Right ventricle myocardium superior (tissue), 1 donor: ENCODE measurements at places on chromosomes 1 and 21. TPM values are rescaled to one million over a fixed set of nuclear protein-coding genes. Genes with fewer than 3 reads are reported as not detected.

DNA sequence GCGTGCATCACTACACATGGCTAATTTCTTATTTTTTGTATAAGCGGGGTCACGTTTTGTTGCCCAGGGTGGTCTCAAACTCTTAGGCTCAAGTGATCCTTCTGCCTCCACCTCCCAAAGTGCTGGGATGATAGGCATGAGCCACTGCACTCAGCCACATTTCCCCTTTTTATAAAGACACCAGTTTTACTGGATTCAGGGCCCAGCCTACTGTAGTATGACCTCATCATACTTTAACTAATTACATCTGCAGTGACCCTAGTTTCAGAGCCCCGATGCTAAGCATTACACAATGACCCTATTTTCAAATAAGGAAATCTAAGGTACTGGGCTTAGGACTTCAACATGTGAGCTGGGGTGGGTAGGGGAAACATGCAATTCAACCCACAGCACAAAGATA, 31.8 kb upstream of the ENAH start:
- no peak for DNase-seq

DNA sequence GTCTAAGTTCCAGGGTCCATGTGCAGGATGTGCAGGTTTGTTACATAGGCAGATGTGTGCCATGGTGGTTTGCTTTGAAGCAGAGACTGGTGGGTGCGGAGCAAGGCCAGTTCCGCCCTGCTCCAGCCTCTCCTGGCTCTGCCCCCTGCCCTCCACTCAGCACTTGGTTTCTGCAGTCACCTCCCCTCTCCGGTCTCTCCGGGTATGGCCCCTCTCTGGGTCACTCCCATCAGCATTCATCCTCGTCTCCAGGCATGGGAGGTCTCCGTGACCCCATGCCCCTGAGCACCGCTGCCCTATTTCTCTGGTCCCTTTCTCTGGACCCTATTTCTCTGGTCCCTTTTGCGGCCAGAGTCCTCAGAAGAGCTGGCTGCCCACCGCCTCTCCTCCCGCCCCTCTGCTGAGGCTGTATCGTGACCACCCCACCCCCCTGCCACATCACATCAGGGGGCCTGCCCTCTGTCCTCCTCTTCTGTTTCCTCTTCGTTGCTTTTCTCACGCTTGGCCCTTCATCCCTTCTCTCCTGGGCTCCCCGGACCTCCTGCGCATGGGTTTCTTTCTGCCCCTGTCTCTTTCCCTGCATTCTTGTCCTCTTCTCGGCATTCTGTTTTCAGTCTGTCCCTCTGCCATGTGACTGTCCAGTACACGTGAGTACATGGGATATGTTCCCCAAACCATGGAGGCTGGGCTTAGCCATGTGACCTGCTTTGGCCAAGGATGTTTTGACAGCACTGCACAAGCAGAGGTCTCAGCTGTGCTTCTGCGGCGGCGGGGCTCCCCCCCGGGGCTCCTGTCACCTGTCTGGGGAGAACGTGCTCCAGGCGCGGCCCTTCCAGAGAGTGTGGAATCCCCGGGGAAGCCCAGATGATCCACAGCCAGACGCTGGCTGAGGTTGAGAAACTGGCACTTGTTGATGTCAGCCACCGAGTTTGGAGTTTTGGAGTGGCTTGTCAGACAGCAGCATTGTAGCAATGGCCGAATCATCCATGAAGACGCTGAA, 54.4 kb upstream of the C1orf174 start:
- no peak for DNase-seq

DNA sequence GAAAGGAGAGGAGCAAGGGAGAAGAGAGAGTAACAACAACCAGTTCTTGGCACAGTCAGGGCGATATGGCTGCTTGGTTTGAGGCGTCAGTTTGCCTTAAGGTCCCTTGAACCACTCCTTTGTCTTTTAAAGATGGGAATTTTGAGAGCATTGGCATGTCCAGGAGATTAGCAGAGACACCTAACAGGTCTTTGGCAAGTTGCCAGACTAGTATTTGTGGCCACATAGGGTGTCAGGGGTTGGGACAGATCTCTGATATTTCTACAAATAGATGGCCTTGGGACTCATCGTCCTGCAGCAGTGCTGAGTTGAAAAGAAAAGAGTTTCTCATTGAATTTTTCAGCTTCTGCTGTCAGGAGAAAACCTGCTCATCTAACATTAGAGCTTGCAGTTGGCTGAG, 55.3 kb upstream of the KCND3 start:
- no peak for DNase-seq

GRCh38 chr1:78113156-78113916, 67.6 kb downstream of the GIPC2 start:
- DNase-seq = no peak

DNA sequence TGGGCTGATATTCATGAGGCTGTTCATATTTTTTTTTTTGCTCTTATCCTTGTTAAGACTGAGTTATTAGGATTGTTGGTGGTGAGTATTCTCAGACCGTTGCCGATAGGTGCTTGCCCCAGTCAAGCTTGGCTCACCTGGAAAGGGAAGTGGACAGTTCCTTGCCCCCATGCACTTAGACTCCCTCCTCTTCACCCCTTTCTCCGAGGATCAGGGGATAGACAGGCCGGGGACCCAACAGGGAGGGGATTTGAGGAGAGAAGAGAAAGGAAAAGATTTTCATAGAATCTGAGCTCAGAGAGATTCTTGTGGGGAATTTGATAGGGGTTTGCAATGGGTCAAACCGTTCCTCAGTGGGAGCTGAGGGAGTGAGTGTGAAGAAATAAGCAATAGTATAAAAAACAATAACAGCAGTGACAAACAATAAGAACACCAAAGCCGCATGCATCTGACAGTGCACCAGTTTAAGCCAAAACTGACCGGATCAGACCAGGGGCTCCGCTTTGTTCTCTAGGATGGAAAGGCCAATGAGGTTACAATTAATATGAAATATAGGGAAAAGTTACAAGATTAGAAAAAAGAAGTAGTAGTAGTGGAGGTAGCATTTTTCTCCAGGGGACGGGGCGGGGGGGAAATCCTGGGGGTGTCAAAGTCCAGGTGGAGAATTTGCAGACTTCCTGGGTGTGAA, 8.9 kb downstream of the PAX7 start:
- no peak for DNase-seq

DNA sequence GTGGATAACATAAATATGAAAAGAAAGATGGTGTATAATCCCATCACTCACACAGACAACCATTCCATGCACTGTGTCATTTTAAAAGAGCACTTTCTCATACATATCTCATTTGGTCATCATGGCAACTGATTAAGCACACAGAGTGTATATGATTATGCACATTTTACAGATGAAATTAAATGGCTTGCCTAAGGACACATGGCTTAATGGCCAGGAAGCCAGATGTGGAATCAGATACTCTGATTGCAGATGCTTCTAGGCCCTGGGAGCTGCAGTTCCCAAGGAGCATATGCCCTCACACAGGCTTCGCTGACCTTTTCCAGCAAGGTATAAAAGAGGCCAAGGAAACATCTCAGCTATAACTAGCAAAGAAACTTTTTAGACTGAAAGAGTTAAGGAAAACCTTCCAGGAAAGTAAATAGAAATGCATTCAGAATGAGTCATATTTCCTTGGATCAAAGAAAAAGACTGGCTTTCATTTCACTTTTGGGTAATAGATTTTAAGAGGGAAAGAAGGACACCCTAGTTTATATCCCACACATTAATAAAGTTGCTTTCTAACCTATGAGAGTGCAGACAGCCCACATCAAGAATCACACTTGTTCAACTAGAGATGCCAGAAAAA, 19.6 kb upstream of the FAM89A start:
- DNase-seq = no peak

GRCh38 chr21:26758083-26758880, 86.9 kb downstream of the ADAMTS1 start:
- no peak for DNase-seq

GRCh38 chr21:37164742-37165141, 91.7 kb downstream of the TTC3 start:
- DNase-seq = no peak

DNA sequence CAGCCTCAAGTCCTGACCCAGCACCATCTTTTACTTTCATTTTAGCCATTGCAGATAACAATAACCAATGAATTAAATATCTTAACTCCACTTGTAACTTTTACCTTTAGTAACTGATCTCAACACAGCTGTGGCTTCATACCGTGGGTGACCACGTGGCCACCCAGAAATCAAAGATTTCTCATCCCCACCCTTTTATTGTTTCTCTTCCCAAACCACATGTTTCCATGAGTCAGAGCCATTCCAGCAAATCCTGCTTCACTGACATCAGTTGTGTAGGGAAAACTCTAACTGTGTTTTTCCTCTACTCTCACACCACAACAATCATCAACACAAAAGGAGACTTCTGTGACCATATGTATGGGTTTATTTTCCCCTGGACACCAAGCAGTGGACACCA, 25.1 kb upstream of the BRDT start:
- no peak for DNase-seq

- DNase-seq = no peak
These were observed 68.2 kb downstream of the ZFYVE9 start for GRCh38 chr1:52210044-52210443.

DNA sequence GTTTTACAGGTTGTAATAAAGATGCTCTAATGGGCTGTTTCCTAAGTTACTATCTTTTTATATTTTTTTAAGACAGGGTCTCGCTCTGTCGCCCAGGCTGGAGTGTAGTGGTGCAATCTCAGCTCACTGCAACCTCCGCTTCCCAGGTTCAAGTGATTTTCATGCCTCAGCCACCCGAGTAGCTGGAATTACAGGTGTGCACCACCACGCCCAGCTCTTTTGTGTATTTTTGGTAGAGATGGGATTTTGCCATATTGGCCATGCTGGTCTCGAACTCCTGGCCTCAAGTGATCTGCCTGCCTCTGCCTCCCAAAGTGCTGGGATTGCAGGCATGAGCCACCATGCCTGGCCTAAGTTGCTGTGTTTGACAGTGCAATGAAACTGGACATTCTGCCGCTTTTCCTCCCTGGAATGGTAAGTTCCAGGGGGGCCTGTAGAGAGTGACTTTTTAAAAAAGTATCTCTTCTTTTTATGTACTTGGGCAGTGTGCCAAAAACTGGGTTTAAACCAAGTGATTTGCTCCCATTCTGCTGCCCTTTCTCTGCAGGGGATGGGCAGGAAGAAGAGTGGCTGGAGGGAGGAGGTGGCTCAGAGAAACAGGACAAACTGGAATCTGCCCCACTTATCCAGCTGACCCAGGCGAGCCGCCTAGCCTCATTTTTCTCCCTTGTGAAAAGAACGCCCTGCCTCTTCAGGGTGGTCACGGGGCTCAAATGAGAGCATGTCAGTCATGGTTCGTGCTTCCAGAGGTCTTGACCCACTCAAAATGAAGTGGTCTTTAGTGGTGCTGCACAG, 2.3 kb downstream of the SLC37A1 start:
- no peak for DNase-seq

GRCh38 chr1:228985661-228986060, 250.4 kb downstream of the RHOU start:
- no peak for DNase-seq

DNA sequence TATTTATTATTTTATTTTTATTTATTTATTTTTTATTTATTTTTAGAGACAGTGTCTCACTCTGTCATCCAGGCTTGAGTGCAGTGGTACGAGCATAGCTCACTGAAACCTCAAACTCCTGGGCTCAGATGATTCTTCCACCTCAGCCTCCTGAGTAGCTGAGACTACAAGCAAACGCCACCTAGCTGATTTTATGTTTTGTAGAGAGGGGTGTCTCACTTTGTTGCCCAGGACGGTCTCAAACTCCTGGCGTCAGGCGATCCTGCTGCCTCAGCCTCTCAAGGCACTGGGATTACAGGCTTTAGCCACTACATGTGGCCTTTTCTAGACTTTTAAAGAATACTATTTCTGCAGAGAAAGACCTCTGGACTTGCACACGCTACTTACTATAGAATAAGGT, 61.3 kb upstream of the C1orf53 start:
- no peak for DNase-seq

GRCh38 chr1:245179706-245180105, 24.9 kb downstream of the KIF26B start:
- no peak for DNase-seq

DNA sequence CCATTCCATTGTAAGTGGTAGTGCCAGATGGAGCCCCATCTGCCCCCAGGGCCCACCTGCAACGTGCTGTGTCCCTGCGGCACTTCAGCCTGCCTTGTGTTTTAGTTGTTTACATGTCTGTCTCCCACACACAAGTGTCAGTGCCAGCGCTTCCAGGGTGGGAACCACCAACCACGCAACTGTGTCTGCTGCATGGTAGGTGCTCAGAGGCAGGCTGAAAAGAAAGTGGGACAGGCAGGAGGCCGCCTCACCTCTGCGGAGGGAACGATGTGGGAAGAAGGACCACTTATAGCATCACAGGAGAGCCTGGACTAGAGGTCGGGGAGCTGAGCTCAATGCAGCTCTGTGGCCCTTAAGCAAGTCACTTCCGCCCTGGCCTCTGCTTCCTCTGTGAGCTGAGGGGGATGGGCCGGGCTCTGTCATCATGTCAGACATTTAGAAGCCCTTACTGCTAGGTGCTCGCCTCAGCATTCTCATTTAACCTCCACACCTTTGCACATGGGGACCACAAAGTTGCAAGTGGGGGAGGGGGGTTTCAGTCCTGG, 17.9 kb downstream of the SLC9A1 start:
- peak; percentile 88 for DNase-seq

DNA sequence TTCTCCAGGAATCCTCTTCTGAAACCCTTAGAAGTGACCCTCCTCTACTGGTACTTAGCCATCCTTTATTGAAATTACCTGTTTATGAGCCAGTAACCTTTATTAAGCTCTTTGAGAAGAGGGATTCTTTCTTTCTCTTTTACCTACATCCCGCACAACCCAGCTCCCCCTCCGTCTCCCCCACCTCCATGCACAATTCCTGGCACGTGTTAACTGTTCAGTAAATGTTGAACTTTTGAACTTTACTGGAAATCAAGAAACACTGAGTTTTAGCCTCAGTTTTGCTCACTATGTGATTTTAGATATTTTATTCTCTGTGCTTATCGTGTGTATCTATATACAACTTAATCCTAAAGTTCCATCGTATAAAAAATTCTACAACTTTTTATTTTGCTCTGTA, 1.8 kb downstream of the TMED5 start:
- no peak for DNase-seq

GRCh38 chr1:241721011-241721410, 68.9 kb downstream of the WDR64 start:
- DNase-seq = no peak

GRCh38 chr1:56712150-56712549, 67.0 kb downstream of the PRKAA2 start:
- no peak for DNase-seq

- DNase-seq = no peak
These were observed 40.0 kb upstream of the USP1 start for GRCh38 chr1:62396871-62397270.

DNA sequence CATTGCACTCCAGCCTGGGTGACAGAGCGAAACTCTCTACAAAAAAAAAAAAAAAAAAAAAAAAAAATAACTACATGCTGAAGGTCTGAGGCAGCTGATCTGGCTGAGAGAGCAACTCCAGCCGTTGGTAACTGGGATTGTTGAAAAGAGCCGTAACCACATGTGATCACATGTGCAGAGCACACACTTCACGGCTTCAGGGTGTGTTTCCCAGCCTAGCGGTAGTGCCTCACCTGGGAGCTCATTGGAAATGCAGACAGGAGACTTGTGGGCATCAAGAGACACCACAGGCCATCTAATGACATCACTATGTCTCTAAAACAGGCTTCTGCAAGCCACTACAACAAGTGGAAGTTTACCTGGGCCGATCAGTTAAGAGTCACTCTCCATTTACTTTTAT, 11.8 kb upstream of the OTUD7B start:
- DNase-seq = no peak

DNAH14 gene
- 5.6 TPM for total RNA-seq

LEMD1 gene
- total RNA-seq = not detected

PDZK1 gene
- total RNA-seq = not detected

DCST2 gene
- total RNA-seq = 0.16 TPM
